Stimulated activated CD8-positive, alpha-beta memory T cell treated with anti-CD3 and anti-CD28 coated beads, Interleukin-7, amount 100 ng/mL, for 48 hours (primary cell): ENCODE measurements at places on chromosomes 5 and 9.

DNA sequence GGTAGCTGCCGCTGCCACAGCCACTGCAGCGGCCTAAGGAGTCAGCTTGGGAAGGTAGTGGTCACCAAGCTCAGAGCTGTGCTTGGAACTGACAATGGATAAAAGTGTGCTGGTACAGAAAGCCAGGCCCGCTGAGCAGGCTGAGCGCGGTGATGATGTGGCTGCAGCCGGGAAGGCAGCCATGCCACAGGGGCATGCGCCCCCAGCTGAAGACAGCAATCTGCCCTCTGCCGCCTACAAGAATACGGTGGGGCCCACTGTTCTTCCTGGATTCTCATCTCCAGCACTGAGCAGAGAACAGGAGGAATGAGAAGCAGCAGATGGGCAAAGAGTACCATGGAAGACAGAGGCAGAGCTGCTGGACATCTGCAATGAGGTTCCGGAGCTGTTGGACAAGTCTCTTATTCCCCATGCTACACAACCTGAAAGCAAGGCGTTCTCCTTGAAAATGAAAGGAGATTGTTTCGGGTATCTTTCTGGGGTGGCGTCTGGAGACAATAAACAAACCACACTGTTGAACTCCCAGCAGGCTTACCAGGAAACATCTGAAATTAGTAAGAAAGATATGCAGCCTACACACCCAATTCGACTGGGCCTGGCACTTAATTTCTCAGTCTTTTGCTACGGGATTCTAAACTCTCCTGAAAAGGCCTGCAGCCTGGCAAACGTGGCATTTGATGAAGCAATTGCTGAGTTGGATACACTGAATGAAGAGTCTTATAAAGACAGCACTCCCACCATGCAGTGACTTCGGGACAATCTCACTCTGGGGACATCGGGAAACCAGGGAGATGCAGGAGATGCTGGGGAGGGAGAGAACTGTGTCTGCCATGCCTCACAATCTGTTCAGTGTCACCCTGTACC lies 22.8 kb upstream of the ANKRD18A start:
- DNase-seq, result no peak

DNA sequence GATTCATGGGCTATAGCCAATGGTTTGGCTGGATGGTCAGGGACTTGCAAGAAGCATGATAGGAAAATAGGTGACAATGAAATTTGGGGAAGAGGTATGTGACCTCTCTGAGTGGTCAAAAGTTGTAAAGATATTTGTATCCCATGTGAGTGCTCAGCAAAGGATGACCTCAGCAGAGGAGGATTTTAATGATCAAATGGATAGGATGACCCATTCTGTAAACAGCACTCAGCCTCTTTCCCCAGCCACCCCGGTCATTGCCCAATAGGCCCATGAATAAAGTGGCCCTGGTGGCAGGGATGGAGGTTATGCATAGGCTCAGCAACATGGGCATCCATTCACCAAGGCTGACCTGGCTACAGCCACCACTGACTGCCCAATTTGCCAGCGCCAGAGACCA lies 138.4 kb upstream of the SPDL1 start:
- DNase-seq, result no peak

- DNase-seq, result no peak
Observed at GRCh38 chr5:79143684-79144379, 32.2 kb downstream of the BHMT start.

DNA sequence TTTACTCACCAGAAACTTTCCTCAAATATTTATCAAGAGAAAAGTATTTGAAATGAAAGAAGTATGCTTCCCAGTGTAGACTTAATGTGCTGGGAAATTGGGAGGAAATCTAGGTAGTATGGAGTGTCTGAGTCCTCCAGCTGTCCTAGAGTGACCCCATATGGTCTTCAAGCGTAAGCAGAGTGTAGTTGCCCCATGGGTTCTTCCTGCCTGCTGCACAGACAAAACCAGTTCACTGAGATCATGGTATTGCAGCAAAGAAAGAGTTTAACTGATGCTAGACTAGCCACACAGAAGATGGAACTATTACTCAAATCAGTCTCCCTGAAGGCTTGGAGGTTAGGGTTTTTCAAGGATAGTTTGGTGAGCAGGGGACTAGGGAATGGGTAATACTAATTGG lies 114.9 kb upstream of the PRLR start:
- DNase-seq, result no peak

- DNase-seq, result no peak
Observed at GRCh38 chr5:57736716-57737115, 254.1 kb upstream of the ACTBL2 start.

- DNase-seq, result no peak
Observed at GRCh38 chr9:2686911-2687310, 30.4 kb upstream of the KCNV2 start.

DNA sequence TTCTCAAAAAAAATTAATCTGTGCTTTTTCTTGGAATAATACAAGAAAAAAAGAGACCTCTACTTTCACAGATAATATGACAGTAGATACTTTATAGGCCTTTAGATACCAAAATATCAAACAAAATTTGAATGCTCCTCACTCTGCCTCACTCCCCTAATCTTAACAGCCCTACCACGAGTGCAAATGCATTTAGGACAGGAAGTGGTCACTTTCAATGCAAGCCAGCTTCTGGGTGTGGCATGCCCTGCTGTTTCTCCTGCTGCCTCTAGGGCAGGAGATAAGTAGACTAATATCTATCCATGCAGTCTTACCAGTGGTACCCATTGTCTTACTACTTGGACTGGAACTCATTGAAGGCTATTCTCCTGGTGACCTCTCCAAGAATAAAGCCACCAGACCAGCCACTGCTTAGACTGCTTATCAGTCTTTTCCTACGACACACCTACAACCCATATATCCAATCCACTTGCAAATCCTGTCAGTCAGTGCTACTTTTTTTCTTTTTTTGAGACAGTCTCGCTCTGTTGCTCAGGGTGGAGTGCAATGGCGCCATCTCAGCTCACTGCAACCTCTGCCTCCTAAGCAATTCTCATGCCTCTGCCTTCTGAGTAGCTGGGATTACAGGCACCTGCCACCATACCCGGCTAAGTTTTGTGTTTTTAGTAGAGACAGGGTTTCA lies 23.0 kb downstream of the FRRS1L start:
- DNase-seq, result no peak

GRCh38 chr5:38831909-38832308 lies 13.9 kb upstream of the OSMR start:
- DNase-seq, result no peak

- DNase-seq, result no peak
Observed at GRCh38 chr5:41762426-41762825, 107.8 kb downstream of the OXCT1 start.

DNA sequence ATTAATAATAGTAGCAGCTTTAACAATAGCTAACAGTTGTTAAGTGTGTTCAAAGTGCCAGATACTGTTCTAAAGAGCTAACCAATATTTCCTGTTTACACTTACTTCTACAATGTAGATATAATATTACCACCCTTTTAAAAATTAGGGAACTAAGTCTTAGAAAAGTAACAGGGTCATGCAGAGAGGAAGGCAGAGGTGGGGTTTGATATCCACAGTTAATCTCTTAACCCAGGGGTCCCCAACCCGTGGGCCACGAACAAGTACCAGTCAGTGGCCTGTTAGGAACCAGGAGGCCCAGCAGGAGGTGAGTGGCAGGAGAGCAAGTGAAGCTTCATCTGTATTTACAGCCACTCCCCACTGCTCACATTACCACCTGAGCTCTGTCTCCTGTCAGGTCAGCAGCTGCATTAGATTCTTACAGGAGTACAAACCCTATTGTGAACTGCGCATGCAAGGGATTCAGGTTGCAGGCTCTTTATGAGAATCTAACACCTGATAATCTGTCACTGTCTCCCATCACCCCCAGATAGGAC lies 89.1 kb downstream of the ACTL7B start:
- no peak for DNase-seq

DNA sequence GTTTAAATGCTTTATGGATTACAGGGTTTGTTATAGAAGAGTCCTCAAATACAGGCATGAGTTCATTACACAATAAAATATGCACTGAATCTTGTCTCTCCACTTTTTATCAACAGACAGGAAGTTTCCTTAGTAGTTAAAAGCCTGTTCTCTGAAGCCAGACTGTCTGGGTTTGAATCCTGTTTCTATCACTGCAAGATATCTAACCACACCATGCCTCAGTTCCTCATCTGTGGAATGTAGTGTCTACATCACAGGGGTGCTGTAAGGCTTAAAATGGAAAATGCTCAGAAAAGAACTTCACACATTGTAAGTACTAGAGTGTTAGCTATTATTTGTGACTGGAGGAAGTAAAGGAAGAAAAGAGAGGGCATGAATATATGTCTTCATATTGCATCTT lies 9.3 kb downstream of the LIX1 start:
- no peak for DNase-seq

DNA sequence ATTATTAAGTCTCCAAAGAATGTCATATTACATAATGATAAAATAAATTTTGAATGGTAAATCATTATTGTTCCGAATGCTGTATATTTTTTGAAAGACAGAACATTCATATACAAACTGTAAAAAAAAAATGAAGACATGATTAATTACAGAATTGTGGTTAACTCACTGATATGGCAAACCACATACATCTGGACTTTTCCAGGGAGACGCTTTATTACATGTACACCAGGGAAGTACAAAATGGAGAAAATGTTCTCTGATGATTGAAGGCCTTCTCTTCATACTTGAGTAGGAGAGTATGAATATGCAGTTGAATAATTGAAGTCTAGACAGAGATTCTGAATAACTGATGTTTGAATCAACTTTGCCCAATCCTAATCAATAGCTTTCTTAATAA lies 1886.9 kb downstream of the EFNA5 start:
- DNase-seq, result no peak

GRCh38 chr9:126207256-126207655 lies 119.4 kb upstream of the MVB12B start:
- no peak for DNase-seq

- DNase-seq, result no peak
Observed at GRCh38 chr5:2192496-2192895, 309.8 kb upstream of the IRX4 start.

DNA sequence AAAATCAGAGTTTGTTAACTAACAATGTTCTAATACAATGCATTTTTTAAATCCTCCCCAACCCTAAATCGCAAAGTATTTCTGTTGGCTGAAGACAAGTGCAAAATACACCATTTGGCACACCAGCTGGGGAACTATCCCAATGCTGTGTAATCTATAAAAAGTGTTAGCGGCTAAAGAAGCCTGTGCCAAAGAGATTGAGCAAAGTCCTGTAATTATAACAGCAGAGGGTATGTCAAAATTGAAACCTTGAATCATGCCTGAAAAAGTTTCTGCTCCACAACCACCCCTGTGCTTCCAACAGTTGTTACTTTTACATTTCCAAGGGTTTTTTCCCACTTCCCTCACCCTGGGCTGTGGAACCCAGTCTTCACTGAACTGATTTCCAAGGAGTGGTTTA lies 83.1 kb upstream of the PLPP6 start:
- no peak for DNase-seq

DNA sequence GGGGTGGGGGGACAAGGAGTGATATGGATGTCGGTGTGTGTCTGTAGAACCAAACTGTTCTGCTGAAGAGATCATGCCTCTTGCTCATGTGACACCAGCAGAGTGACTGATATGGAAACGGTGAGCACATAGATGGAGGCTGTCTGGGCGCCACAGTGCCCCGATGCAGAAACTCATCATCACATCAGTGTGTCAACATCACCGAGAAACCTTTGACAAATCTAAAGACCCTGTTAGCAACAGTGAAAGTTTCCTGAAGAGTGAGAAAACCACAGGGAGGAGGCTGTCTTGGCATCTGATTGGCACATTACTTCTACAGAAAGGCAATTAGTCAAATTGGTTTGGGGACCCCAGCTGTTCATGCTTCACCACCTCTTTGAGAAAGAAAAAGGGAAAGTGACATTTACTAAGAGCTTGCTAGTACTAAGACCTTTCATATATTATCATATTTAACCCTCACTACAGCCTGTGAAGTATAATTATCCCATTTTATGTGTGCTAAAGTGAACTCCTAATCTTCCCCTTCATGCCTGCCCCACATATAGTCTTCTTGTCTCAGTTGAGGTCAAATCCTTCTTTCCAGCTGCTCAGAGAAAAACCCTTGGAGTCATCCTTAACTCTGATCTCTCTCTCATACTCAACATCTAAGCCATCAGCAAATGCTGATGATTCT lies 25.6 kb downstream of the CSF2 start:
- DNase-seq, result no peak

GRCh38 chr5:123448017-123448617 lies 24.9 kb upstream of the CEP120 start:
- DNase-seq, result no peak

DNA sequence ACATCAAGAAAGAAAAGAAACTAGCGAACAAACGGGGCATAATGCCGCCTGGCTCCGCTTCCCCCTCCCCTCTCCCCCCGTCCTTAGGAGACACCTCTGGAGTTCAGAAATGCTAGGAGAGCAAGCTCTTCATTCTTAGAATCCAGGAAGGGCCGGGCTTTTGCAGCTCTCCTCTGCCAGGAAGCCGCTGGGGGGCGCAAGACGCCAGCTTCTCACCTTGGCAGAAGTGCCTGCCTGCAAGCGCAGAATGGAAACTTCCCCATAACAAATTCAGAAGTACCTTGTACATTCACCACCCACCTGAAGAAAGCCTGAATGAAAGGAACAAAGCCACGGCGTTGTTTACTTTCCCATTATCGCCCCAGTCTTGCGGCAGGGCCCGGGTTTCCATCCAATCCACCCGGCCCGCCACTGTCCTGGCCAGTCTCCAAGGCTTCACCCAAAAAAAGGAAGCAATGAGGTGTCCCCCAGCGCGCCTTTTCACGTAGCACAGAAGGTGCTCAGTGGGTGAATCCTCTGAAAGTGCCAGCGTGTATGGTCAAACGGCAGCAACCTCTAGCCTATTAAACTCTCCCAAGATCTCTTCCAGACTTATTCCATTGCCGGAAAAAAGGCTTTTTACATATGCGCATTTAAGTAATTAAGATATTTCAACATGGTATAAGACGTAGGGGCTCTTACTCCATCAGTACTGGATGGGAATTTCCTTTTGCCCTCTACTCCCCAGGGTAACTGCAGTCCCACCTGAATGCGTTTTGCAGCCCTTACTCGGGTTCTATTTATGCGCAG lies 1.6 kb upstream of the GADD45G start:
- peak; percentile 81 for DNase-seq

DNA sequence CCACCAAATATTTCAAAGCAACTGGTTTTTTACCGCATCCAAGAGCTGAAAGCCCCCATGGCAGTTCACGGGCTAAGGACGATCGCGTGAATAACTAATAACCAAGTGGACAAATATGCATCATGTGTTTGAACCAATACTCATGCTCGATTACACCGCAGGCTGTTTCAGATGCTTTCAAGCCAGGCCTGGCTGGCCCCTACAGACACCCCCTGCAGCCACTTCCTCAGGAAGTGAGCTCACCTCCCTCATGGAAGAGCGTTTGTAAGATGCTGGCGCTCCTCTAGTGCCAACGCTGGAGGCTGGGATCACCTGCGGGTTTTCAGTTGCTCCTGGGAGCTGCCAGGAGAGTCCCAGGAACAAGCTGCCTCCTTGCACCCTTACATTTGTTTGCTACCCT lies 53.9 kb upstream of the PTCH1 start:
- DNase-seq, result no peak

DNA sequence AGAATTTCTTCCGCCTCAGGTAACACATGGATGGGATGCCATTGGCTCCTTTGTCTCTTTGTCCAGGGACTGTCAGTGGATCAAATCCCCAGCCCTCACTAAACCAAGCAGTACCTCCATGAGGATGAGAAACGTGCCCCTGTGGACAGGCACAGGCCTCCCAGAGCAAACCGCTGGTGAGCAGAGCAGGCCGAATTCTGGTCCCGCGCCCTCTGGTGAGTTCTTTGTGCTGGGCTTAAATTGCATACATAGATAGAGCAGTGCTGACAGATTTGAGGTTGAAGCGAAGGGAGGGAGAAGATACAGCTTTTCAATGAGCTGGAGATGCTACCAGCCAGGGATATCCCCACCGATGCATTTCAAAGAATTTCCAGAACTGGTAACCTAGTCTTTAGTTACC lies 143.8 kb downstream of the HSD17B3 start:
- DNase-seq, result no peak
